ENCODE measurements at places on chromosomes 5 and 9.

DNA sequence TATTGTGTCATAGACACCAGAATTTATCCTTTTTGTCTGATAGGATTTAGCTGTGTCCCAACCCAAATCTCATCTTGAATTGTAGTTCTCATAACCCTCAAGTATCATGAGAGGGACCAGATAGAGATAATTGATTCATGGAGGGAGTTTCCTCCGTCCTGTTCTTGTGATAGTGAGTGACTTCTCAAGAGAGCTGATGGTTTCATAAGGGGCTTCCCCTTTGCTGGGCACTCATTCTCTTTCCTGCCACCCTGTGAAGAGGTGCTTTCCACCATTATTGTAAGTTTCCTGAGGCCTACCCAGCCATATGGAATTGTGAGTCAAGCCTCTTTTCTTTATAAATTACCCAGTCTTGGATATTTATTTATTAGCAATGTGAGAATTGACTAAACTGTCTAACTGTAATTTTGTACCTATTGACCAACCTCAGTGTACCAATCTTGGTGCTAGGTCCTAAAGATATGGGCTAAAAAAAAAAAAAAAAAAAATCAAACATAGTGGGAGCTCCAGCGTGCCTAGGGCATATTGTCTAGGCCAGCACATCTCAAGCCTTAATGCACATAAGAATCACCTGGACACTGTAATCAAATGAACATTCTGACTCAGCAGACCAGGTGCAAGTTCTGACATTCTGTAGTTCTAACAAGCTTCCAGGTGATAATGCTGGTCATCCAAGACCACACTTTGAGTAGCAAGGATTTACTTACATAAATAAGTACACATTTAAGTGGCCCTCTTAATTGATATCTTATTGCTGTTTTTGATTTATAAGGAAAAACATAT lies 30.5 kb downstream of the ST8SIA4 start:
- DNase-seq, result no peak

DNA sequence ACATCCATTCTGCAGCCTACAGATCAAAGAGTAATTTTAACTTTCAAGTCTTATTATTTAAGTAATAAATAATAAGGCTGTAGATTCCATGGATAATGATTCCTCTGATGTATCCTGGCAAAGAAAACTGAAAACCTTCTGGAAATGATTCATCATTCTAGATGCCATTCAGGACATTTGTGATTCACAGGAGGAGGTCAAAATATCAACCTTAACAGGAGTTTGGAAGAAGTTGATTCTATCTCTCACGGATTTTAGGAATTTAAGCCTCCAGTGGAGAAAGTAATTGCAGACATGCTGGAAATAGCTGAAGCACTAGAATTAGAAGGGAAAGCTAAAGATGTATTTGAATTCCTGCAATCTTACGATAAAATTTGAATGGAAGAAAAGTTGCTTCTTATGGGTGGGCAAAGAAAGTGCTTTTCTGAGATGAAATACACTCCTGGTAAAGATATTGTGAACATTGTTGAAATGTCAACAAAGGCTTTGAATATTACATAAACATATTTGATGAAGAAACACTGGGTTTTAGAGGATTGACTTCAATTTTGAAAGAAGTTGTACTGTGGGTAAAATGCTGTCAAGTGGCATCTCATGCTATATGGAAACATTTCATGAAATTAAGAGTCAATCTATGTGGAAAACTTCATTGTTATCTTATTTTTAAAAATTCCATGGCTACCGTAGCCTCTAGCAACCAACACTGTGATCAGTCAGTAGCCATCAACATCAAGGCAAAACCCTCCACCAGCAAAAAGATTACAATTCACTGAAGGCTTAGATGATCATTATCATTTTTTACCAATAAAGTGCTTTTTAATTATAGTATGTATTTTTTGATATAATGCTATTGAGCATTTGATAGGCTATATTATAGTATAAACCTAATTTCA lies 1141.0 kb downstream of the CDH12 start:
- DNase-seq, result peak; percentile 3

DNA sequence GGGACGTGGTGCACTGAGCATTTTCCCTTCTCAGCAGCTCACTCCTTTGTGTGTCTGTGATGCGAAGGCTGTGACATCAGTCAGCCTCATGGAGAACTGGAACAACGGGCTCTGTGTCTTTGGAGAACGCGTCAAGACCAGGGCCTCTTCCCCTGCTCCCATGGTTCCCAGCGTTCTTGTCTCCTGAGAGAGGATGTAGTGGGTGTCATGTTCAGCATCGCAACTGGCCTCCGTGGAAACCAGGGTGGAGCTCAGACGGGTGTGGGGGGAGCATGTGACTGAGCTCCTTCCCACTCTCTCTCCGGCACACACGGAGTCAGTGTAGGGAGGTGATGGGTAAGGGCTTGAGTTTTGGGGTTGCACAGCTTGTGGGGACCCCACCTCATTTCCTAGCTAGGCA lies 59.7 kb downstream of the TENT4A start:
- DNase-seq, result no peak

DNA sequence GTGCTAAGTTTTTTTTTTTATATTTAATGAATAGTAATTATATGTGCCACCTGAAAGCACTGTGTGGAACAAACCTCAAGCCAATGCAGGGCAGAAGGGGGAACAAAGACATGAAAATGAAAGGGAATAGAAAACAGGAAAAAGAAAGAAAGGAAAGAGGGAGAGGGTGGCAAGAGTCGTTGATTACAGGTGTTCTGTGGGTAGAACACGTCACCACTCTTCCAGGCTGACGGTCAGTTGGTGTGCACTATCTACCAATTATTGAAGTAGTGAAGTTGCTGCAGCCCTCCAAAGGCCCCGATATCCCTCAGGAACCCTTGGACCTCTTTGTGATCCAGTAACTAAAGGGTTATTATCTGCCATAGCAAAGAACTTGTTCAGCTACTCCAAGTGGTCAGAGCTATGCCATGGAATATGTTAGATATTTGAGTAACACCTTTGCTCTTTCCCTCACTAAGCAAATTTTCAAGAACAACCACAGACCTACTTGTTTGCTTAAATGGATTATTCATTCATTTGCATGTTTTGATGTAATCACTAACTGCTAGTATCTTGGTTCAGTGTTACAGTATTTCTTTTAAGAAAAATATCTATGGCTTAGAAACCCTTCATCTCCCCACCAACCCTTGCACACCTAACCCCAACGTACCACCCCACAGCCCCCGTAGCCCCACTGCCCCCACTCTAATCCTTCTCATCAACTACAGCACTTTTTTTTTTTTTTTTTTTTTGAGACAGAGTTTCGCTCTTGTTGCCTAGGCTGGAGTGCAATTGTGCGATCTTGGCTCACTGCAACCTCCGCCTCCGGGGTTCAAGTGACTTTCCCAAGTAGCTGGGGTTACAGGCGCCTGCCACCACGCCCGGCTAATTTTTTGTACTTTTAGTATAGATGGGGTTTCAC lies 31.3 kb downstream of the FYB1 start:
- no peak for DNase-seq

- DNase-seq, result no peak
These were observed 299.3 kb upstream of the POU5F2 start for GRCh38 chr5:94040591-94041148.

- DNase-seq, result no peak
These were observed 277.6 kb downstream of the PSAT1 start for GRCh38 chr9:78574354-78575045.

DNA sequence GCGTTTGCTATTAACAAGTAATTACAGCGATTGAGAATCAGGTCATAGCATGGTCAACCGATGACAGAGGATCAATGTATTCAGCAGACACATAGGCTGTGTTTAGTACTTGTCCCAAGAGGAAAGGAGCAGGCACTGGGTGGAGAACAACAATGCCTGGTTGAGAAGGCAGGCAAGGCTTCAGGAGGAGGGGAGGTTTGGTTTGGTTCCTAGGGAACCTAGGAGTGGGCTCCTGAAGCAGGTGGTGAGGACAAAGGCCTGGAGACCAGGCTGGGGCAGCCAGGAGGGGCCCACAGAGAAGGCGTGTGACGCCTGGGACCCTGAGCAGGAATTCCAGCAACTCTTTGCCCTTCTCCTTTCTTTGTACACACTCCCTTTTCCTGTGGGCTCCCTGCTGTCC lies 195.6 kb downstream of the SPOCK1 start:
- DNase-seq, result no peak

GRCh38 chr9:23543419-23543818 lies 282.6 kb downstream of the ELAVL2 start:
- no peak for DNase-seq

GRCh38 chr5:171794470-171794960 lies 8.9 kb downstream of the SMIM23 start:
- no peak for DNase-seq

DNA sequence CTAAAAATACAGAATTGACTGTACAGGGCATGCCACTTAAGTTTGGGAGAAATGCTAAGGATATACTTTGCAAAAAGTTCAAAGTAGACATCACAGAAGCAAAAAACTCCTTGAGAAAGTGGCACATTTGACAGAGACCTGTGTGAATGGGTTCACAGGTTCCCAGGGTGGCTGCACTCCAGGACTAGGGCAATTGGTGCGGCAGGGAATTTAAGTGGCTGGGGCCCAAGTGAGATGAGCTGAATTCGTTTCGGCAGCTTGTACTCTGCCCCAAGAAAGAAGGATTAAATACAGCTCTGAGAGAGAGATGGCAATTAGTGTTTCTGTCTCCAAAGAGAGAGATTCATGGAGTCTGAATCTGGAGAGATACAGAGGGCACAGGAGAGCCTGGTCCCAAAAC lies 280.1 kb downstream of the FBXL17 start:
- DNase-seq, result no peak

DNA sequence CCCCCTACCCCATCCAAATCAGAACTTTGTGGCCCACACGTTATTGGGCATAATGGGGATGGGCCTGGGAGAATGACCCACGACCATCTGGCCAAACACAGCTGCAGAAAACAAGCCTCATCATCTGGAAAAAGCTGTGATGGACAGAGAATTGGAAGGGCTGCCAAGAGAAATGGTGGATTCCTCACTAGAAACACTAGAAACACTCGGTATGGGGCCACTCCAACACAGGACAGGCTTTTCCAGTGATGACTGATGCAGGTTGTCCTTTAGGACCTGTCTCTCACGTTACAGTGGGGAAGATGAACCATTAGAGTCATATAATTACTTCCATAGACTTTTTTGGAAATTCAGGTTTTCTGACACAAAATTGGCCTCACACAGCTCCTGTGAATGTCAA lies 172.4 kb upstream of the TARS1 start:
- DNase-seq, result no peak

DNA sequence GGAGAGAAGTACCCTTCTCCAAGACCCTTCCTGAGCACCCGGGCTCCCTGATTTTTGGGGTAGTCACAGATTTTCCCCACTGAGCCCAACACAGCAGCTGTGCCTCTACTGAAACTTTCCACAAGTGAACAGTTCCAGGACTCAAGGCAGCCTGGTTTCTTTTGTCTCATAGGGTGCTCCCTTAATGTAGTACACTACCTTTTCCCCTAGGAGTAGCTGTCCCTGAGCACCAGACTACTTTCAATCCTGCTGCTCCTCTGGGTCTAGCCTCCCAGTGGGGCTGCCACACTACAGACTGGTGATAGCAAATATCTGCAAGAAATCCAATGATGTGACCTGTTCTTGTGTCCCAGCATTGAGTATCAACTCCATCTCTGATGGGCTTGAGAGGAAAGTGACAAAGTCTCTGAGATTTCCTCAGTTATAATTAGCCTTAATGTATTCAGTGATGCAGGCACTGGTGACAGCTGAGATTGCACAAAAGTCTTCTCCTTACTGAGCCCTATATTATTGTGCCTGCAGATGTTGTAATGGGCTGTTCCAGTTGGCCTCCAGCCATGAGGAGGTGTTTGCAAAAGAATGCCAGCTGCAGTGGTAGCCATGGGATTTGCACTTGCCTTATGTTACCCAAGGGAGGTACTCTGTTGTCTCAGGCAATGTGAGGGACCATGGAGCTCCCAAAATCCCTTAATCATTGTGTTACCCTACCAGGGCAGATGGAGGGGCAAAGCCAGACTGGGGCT lies 1802.5 kb downstream of the EFNA5 start:
- DNase-seq, result no peak
